Aortic smooth muscle cell (primary cell): ENCODE measurements at places on chromosomes 6 and 20. TPM values are rescaled to one million over a fixed set of nuclear protein-coding genes. Genes with fewer than 3 reads are reported as not detected.

IBTK gene
- 59.7 and 63.7 TPM in 2 replicates for total RNA-seq

DNPH1 gene
- 42.3 and 45.3 TPM in 2 replicates for total RNA-seq

LYRM4 gene
- total RNA-seq, result 21.8 and 21.9 TPM in 2 replicates

RAD21L1 gene
- 0.13 TPM in 1 of 2 replicates, not detected in the other for total RNA-seq
